Progenitor cell of endocrine pancreas (in vitro differentiated cells): ENCODE measurements at places on chromosomes 13 and 19. TPM values are rescaled to one million over a fixed set of nuclear protein-coding genes. Genes with fewer than 3 reads are reported as not detected.

CCDC97 gene
- 44.9 and 46.5 TPM in 2 replicates for total RNA-seq

DNA sequence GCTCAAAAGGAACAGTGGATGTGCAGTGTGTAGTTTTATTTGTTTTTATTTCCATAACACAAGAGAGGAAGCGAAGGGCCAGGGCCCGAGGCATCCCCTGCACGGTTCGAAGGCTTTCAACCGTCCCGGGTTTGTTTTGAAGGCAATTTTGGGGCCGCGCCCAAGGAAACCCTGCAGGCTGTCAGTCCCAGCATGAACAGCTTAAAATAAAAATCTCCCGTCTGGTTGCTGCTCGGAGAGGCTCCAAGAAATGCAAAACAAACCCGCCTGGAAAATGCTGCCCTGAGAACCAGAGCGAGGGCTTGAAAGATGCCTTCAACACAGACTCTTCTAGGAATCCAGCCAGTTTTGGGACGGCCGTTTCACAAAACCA, 16.0 kb downstream of the LSM4 start:
- no peak overlapping the region for H3K4me3 ChIP-seq
- H3K27me3 ChIP-seq, result no peaks in the 10 kb centered on the region
- H3K4me1 ChIP-seq, result peaks cover 16% of the 10 kb centered on the region
- peaks cover 9% of the 10 kb centered on the region for H3K36me3 ChIP-seq

DNA sequence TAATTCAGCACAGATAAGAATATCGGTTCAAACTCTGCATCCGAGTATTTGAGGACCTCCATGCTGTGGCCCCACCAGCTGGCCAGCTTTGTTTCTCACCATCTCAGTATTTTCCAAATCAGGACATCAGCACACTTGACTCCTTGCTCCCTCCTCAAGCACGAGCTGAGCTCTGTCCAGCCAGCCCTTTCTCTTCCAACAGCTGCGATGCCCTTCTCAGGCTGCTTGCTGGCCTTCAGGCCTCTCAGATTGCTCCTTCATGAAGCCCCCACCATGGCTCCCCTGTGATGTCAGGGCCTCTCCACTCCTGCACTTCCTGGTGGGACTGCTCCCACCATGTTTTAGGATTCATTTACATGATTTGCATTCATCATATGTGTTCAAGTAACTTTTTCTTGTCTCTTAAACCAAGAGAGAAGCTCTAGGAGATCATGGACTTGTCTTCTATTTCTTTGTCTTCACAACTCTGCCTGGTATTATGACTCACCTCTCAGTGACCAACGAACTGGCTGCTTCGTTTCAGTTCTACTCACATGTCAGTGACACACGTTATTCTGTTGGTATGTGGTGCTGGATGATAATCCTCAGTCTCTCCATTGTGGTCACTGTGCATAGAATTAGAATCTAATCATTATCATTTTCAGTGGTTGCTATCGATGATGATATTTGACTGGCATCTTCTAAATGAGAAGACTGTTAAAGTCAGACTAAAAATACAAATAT, 471.7 kb downstream of the EFNB2 start:
- no peak overlapping the region for H3K27ac ChIP-seq
- peaks cover 6% of the 10 kb centered on the region for H3K4me1 ChIP-seq
- H3K4me3 ChIP-seq, result no peak overlapping the region
- no peaks in the 10 kb centered on the region for H3K27me3 ChIP-seq
- no peak for DNase-seq

GRCh38 chr13:56332671-56333070, 808.0 kb upstream of the PRR20A start:
- no peak for DNase-seq
- no peak overlapping the region for H3K27ac ChIP-seq
- no peaks in the 10 kb centered on the region for H3K36me3 ChIP-seq
- H3K4me3 ChIP-seq, result no peak overlapping the region

GRCh38 chr19:46442808-46443450, 14.2 kb upstream of the PNMA8C start:
- no peaks in the 10 kb centered on the region for H3K36me3 ChIP-seq
- no peak overlapping the region for H3K27ac ChIP-seq
- no peaks in the 10 kb centered on the region for H3K4me1 ChIP-seq
- no peaks in the 10 kb centered on the region for H3K27me3 ChIP-seq
- H3K4me3 ChIP-seq, result no peak overlapping the region

GRCh38 chr13:64054321-64054720, 2638.7 kb upstream of the PCDH20 start:
- H3K36me3 ChIP-seq, result no peaks in the 10 kb centered on the region
- H3K4me1 ChIP-seq, result peaks cover 2% of the 10 kb centered on the region
- no peaks in the 10 kb centered on the region for H3K27me3 ChIP-seq
- no peak for DNase-seq

DNA sequence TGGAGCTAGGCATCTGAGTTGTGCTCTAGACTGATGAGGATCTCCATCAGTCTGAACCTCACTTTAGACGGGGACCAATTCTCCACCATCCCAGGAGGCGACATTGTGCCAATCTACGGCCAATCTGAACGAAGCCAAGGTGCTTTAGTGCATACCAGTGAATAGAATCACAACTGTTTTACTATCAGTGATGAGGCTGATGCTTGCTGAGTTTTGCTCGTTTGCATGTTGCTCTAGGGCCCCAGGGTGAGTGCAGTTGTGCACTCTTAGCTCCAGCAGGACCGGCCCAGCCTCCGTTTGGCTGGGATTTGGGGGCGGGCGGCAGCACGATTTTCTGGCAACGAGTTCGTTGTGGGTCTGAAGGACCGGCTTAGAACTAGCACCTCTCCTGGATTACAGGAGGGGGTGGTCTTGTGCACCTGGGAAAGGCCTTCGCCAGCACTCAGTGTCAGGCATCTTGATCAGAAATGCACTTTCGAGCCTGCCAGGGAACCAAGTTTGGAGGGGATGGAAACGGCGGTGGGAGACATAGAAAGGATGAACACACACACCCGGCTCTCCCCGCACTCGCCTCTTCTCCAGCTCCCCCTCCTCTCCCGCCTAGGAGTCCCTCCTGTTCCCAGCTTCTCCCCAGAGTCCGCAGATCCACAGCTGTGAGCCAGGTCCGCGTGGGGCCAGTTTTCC, 4.4 kb downstream of the GSX1 start:
- no peak for DNase-seq
- H3K36me3 ChIP-seq, result no peaks in the 10 kb centered on the region
- peaks cover 94% of the 10 kb centered on the region for H3K27me3 ChIP-seq
- H3K4me1 ChIP-seq, result peaks cover 1% of the 10 kb centered on the region
- no peak overlapping the region for H3K27ac ChIP-seq
- H3K4me3 ChIP-seq, result no peak overlapping the region

- peaks cover 1% of the 10 kb centered on the region for H3K36me3 ChIP-seq
- no peaks in the 10 kb centered on the region for H3K27me3 ChIP-seq
- H3K4me3 ChIP-seq, result no peak overlapping the region
- no peak overlapping the region for H3K27ac ChIP-seq
Measured at GRCh38 chr13:75685239-75685697, 49.1 kb downstream of the LMO7 start.

DNA sequence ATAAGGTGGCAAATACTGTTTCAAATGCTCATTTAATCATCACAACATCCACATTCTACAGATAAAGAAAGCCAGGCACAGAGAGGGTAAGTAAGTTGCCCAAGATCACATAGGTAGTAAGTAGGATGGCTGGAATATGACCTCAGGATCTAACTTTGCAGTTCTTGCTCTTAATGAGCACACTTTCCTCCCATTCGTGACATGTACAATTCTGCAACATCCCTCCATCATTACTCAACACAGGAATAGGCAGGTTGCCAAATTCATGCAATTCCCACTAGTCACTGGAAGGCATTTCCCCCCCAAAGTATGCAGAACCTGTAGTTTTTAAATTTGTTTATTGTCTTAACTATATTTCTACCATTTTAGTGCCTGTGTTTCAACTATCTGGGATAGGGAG, 109.2 kb downstream of the OLFM4 start:
- H3K4me3 ChIP-seq, result no peak overlapping the region
- H3K4me1 ChIP-seq, result no peaks in the 10 kb centered on the region
- no peaks in the 10 kb centered on the region for H3K36me3 ChIP-seq
- no peak overlapping the region for H3K27ac ChIP-seq
- DNase-seq, result no peak

VRK3 gene
- total RNA-seq, result 45.4 and 53.4 TPM in 2 replicates

DNA sequence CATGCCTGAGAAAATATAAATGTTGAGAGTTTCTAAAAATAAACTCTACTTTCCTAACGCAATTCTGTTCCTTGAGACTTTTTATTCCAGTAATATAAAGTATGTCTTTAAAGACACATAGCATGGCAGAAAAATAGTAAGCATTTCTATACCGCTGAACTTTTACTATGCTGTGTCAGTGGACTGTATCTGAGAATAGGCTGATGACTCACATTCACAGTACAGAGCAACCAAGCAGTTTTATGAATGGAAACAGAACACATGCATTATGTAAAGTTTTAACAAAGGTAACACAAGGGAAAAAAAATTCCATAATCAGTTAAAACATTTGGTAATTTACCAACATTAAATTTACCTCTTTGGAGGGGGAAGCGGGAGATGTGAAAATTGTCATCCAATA, 38.4 kb downstream of the ZDHHC20 start:
- no peak for DNase-seq
- H3K4me3 ChIP-seq, result no peak overlapping the region
- peaks cover 5% of the 10 kb centered on the region for H3K36me3 ChIP-seq

DNA sequence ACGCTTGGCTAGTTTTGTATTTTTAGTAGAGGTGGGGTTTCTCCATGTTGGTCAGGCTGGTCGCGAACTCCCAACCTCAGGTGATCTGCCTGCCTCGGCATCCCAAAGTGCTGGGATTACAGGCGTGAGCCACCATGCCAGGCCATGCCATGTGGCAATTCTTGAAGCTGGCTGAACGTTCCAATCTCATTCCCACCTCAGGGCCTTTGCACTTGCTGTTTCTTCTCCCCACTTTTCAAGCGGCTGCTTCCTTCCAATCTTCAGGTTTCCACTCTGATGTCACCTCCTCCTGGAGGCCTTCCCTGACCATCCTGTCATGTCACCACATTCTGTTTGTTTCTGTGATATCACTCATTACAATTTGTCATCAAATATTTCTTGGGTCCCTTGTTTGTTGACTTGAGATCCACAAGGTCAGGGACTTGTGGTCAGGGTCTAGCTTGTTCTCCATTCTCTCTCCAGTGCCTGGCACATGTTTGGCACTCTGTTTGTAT, 4.2 kb downstream of the EPOR start:
- peaks cover 3% of the 10 kb centered on the region for H3K36me3 ChIP-seq
- H3K4me3 ChIP-seq, result no peak overlapping the region
- no peak for DNase-seq
- peak overlapping the region; percentile 96 for H3K27ac ChIP-seq
- peaks cover 16% of the 10 kb centered on the region for H3K4me1 ChIP-seq
- peaks cover 11% of the 10 kb centered on the region for H3K27me3 ChIP-seq

RGL3 gene
- 266 and 284 TPM in 2 replicates for total RNA-seq

NLRP11 gene
- total RNA-seq, result not detected in 2 replicates

DNA sequence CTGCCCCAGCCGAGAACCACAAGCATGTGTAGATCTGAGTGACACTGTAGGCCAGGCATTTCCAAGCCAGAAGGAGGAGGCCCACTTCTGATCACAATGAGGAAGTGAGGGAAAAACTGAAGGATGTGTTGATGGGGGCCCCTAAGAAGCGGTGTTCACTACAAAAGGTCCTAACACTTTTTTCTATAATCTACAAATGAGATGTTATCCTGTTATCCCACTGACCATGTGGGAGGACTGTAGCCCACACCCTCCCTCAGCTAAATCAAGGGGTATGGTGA, 99.0 kb upstream of the MCF2L start:
- H3K4me3 ChIP-seq, result no peak overlapping the region
- peaks cover 27% of the 10 kb centered on the region for H3K36me3 ChIP-seq
- H3K27ac ChIP-seq, result no peak overlapping the region
- no peaks in the 10 kb centered on the region for H3K4me1 ChIP-seq

DNA sequence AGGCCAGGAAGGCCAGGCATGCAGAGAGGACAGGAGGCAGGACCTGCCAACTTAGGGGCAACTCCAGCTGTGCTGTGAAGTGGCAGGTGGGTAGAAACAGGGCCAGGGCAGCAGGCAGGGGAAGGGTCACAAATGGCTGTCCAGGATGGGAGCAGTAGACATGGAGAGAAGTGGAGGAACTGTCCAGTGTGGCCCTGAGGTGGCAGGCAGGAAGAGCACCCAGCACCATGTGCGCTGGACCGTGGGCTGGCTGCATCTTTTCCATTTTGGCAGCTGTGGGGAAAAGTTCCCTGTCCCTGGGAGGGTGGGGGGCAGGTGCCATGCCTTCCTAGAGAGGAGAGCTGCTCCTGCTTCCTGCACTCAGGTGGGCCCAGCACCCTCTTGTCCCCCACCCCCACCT, 13.8 kb downstream of the DEDD2 start:
- H3K4me1 ChIP-seq, result no peaks in the 10 kb centered on the region
- H3K36me3 ChIP-seq, result peaks cover 30% of the 10 kb centered on the region
- no peak for DNase-seq
- no peaks in the 10 kb centered on the region for H3K27me3 ChIP-seq
- H3K27ac ChIP-seq, result no peak overlapping the region

GRCh38 chr19:50067575-50067974, 41.8 kb downstream of the ZNF473 start:
- no peak overlapping the region for H3K4me3 ChIP-seq
- peaks cover 2% of the 10 kb centered on the region for H3K36me3 ChIP-seq
- no peak for DNase-seq

DNA sequence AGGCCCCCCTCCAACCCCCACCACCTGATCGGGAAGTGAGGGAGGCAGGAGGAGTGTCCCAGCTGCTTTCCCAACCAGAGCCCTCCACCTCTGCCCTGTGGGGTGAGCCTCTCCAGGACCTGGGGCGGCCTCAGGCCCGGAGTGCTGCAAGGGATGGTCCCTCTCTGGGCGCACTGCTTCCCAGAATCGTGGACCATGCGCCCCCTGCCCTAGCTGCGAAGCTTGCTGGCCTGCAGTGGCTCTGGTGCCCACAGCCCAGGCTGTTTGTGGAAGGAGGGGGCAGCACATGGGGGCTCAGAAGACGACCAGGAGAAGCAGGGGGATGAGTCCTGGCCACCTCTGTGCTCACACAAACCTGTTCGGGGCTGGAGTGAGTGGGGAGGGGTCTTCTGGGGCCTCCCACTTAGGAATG, 33.6 kb downstream of the CEBPG start:
- peaks cover 5% of the 10 kb centered on the region for H3K4me1 ChIP-seq
- H3K27ac ChIP-seq, result no peak overlapping the region
- DNase-seq, result no peak
- no peak overlapping the region for H3K4me3 ChIP-seq
- H3K36me3 ChIP-seq, result no peaks in the 10 kb centered on the region

EEF1AKMT1 gene
- 10.7 and 12.9 TPM in 2 replicates for total RNA-seq
